ENCODE measurements at places on chromosomes 3 and 15.
A peak's percentile ranks its signal among the peaks of the same experiment; 100 is the strongest.

DNA sequence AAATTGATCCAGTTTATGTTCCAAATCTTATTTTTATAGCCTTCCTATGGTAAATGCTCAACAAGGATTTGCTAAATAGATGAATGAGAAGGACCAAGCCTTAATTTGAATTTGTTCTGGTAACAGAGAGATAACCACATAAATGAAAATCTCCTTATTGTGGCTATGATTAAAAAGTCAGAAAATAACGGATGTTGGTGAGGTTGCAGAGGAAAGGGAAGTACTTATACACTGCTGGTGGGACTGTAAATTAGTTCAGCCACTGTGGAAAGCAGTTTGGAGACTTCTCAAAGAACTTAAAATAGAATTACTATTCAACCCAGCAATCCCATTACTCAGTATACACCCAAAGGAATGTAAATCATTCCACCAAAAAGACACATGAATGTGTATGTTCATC is 26.2 kb downstream of the AAGAB start:
- DNase-seq = no peak

DNA sequence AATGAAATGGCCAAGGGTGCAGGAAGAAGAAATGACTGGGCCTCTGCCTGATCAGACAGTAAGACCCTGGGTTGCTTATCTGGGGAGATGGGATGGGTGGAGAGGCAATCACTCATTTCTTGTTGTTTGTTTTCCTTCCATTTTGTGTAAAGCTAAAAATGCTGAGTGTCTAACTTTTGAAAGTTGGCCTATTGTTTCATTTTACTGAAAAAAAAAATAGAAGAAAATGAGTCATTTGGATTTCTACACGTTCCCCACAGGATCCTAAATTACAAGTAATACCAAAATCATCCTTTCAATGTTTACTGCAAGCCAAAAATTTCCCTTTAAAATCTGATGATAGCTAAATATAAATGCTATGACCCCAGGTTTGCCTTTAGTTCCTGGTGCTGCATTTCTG is 30.6 kb downstream of the PTX3 start:
- no peak for DNase-seq

DNA sequence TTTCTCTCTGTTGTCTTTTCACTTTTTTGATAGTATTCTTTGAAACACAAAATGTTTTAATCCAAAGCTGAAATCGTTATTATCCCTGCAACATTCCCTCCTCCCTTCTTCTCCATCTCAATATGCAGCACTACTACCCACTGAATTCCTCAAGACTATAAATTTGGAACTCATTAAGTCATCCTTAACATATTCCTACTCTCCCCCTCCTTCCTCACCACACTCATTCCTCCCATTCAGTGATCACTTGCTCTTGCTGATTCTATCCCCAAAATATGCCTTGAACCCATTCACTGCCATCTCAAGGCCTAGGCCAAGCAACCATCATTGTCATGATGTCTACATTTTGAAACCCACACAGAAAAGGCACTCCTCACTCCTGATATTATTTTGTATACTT is 2.4 kb upstream of the PIK3R4 start:
- no peak for DNase-seq

DNA sequence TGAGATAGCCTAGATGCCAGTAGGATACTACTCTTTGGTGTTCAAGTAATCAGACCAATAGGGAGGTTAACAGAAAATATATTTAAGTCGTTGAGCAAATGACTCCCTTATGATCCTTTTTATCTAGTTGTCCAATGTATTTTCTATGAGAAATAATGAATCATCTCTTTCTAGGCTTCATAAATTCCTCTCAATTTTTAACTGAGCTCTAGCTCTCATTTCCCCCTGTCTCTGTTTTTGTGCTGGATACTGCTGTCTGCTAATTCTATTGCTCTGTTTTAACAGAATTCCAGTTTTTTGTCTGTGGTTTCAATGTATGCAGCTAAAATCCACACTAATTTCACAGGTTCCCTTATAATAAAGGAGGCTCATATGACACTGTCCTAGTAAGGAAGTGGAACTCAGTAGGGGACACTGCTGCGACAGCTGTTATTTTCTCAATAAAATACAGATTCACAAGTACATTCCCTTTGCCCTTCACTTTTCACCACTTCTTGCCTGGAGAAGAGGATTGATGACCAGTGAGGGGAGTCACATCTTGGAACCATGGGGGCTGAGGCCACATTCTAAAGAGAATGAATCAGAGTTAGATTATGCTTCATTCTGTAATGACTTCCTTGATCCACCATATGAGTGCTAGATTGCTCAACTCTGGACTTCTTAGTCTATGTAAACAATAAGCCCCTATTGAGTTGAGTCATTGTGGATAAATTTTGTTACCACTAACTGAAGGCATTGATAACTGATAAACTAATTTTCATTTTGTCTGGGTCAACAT is 558.7 kb upstream of the KCNMB2 start:
- DNase-seq = no peak

- DNase-seq = no peak
Measured at GRCh38 chr3:43879166-43879565, 188.4 kb downstream of the ABHD5 start.

- DNase-seq = no peak
Measured at GRCh38 chr3:167653760-167654159, at the start of gene WDR49. Gene WDR49, minus strand, starts transcription at chr3:167653942. Its CDS starts 517 bp downstream, at chr3:167653425.

GRCh38 chr3:38473229-38473628 is 19.5 kb downstream of the ACVR2B start:
- no peak for DNase-seq

GRCh38 chr3:25156626-25157025 is 271.4 kb upstream of the RARB start:
- no peak for DNase-seq

DNA sequence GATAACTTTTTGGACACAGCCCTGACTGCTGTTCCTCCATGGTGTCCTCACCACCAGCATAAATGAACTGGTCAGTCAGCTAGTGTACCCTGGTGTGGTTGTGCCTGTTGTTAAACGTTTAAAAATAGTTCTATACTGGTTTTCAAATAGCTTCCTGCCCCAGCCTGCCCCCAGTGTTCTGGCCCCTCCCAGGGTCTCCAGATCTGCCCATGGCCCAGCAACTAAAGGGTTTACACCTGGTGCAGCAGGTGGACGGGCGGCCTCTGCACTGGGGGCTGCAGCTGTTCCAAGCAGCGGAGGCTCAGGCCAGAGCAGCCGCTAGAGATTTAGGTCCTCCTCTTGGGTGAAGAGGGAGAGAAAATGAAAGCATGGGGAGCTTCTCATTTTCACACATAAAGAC is 6.1 kb upstream of the NR2E3 start:
- DNase-seq = no peak

- no peak for DNase-seq
Measured at GRCh38 chr3:77038468-77038929, 1.4 kb upstream of the ROBO2 start.

GRCh38 chr3:144491333-144491732 is 519.7 kb downstream of the DIPK2A start:
- DNase-seq = no peak

- DNase-seq = no peak
Measured at GRCh38 chr3:115549071-115549470, 74.2 kb upstream of the GAP43 start.

DNA sequence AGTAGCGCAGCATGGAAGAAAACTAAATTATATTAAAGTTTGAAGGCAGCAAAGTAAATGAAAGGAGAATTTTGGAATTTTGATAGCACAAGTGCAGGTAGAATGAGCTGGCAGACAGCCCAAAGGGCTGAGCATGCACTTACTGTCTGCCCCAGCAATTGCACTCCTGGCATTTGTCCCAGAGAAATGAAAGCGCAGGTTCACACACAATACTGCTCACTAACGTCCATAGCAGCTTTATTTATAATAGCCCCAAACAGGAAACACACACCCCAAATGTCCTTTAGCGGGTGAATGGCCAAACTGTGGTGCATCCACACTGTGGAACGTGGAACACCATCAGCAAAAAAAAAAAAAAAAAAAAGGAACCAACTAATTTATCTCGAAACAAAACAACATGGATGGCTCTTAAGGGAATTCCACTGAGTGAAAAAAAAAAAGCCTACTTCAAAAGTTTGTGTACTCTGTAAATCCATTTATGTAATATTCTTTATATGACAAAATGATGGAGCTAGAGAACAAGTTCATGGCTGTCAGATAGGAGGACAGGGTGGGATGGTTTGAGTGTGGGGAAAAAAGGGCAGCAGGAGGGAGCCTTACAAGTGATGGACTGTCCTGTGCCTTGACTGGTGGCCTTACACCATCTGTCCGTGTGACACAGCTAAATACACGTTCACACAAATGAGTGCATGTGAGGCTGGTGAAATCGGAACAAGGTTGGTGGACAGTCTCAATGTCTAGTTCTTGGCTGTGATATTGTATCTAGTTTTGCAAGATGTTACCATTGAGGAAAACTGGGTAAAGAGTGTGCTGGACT is 6.0 kb upstream of the TM2D3 start:
- no peak for DNase-seq

GRCh38 chr3:22795917-22796316 is 407.2 kb upstream of the UBE2E2 start:
- DNase-seq = no peak

DNA sequence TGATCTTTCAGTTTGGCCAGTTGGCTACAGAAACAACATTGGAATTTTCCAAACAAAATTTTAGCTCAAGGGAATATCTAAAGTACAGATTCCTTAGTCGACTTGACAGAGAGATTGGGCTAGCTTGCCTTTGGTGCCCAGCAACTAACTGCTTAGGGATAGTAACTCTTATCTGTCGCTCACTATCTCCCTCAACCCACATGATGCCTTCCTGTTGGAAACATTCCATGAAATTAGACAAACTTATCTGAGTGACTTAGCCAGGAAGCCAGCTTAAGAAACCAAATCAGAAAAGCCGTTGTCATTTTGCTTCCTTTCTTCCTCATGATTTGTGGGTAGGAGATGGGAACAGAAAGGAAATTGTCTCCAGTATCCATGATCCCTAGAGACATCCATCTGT is 791.2 kb downstream of the AGBL1 start:
- DNase-seq = no peak

GRCh38 chr3:128922804-128923459 is 43.5 kb downstream of the ACAD9 start:
- peak; percentile 7 for DNase-seq

DNA sequence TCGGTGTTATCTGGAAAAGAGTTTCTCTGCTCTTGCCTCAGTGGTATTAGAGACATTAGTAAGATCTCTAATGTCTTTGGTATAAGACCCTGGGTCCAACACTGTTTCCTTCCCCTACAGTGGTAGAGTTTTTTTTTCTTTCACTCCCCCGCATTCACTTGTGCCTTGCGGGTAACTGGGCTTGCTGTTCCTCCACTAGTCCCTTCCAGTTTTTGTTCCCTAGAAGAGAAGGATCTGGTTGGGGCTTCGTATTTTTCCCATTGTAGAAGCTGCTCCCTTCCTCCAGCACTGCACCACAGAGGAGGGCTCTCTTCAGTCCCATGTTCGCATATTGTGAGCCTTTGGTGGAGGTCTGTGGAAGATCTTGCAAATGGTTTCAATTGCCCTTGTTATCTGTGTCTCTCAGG is 13.7 kb downstream of the CTDSPL2 start:
- DNase-seq = no peak

- no peak for DNase-seq
Measured at GRCh38 chr15:96274698-96275097, 55.8 kb upstream of the NR2F2 start.

DNA sequence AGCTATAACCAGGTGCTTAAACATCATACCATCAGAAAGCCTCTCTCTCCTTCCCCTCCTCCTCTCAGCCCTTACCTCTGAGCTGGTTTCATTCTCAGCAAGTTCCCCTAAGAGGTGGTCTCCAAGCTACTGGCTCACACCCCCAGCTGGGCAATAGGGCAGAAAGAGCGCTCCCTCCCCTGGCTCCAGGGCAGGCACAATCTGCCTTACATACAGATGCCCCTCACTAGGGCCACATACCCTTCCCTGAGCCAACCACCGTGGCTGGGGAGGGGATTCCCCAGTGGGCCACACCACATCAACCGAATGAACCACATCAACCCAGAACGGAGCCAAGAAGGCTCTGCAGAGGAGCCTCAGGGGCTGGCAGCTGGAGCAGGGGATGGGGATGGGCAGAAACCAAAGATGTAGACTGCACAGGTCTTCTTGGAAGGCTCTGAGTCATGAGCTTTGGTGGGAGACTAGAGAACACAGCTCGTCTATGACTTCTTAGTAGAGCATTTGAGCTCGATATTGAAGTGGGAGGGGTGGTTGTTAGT is 4.6 kb upstream of the FBLN2 start:
- no peak for DNase-seq

DNA sequence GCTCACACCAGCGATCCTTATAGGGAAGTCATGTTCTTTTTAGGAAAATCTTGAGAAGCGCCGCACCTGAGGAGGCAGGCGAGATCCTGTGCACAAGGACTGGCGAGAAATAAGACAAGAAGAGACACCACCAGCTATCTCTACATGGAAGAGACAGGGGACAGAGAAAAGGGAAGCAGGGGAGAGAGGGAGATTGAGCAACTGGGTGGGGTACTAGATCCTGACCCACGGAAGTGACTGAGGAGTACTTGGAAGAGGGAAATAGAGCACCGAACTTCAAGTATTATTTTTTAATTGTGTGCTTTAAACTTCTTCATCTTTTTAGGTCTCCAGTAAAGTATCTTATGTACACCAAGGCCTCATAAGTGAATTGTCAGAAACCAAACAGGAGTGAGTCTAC is 742.0 kb upstream of the LMCD1 start:
- DNase-seq = no peak

GRCh38 chr15:89361451-89362202 is 27.0 kb upstream of the POLG start:
- peak; percentile 31 for DNase-seq
